ENCODE measurements at places on chromosomes 4 and X. TPM values are rescaled to one million over a fixed set of nuclear protein-coding genes. Genes with fewer than 3 reads are reported as not detected.

Gene NSG1
- total RNA-seq = 1.9 TPM

Gene BEND2
- total RNA-seq = not detected

Gene RAB39B
- total RNA-seq = 13.0 TPM

GRCh38 chr4:178387756-178388155 is 945.5 kb upstream of the AGA start:
- DNase-seq = no peak

DNA sequence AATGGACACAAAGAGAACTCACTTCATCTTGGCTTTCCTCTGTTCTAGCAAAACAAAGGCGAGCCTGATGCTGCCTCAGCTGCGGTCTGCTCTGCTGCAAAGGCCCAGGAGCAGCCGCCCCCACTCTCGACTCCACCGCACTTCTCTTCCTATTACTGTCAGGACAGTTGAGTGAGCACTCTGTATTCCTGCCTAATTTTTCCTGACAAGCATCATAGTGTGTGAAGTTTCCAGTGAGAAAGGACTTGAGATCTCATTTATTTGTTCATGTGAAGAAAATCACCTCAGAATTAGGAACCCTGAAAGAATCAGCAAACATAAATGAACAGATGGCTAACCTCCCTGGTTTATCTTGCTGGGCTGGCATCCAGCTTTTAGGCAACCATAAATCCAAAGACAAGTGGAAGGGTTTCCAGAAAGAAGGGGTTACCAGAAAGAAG is 15.6 kb downstream of the SCARB2 start:
- peak; percentile 49 for DNase-seq

DNA sequence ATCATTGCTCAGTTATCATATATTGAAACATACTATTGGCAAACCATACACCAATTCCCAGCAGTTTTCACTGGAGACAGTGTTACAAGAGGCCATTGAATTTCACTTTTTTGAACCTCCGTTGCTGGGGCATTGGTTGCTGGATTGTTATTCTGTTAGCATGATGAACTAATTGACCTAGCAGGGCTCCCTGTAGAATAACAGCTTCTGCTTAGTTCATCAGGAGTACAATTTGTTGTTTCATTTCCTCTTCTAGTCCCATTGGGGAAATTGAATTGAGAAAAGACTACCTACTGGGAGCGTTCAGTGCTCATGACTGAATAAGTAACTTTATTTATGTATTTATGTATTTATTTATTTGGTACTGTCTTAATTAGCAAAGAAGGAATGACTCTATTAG is 151.6 kb downstream of the SLIT2 start:
- DNase-seq = no peak

DNA sequence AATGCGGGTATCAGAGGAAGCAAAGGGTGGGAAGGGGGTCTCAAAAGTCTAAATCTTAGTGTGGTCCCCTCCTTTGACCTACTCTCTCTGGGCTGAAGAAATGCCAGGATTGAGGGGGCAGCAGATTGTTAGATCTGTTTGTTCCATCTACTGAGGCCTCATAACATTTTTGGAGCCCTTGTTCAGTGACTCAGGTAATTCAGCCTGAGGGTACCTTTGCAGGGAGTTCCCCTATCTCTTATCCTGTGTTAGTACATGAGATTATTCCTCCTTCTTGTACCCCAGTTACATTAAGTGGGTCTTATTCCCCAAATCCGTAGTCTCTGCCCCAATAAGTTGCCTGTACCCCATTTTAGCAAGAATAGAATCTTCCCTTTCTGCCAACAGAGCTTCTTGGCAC is 79.0 kb downstream of the RTL9 start:
- no peak for DNase-seq

DNA sequence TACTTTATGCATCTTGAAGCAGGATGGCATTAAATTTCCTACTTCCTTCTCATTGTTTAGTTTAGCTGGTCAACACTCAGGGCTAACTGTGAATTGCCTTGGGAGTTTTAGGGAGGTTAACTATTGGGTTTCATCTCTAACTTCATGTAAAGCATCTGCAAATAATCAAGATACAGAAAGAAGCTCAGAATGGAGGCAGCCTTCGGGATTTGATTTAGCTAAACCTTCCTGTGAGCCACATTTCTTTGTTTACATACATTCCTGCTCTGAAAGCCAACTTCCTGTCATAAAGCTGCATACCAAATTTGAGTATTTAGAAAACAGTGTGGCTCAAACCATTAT is 131.7 kb upstream of the PCDH18 start:
- DNase-seq = no peak

GRCh38 chr4:107799669-107800450 is 24.9 kb upstream of the SGMS2 start:
- DNase-seq = no peak

DNA sequence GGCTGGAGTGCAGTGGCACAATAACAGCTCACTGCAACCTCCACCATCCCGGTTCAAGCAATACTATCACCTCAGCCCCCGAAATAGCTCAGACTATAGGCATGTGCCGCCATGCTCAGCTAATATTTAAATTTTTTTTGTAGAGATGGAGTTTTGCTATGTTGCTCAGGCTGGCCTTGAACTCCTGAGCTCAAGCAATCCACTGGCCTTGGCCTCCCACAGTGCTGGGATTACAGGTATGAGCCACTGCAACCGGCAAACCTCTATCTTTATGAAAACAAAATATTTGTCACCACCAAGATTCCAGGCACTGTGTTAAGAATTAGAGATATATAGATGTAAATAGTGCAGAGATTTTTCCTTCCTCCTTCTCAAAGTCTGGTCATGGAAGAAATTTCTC is 232.5 kb downstream of the ANKRD50 start:
- DNase-seq = no peak

GRCh38 chrX:57453901-57454300 is 137.9 kb upstream of the ZXDB start:
- peak; percentile 10 for DNase-seq

GRCh38 chrX:42704454-42704853 is 73.5 kb downstream of the PPP1R2C start:
- DNase-seq = peak; percentile 6

- DNase-seq = no peak
Measured at GRCh38 chrX:116490104-116490503, 27.3 kb upstream of the CT83 start.

DNA sequence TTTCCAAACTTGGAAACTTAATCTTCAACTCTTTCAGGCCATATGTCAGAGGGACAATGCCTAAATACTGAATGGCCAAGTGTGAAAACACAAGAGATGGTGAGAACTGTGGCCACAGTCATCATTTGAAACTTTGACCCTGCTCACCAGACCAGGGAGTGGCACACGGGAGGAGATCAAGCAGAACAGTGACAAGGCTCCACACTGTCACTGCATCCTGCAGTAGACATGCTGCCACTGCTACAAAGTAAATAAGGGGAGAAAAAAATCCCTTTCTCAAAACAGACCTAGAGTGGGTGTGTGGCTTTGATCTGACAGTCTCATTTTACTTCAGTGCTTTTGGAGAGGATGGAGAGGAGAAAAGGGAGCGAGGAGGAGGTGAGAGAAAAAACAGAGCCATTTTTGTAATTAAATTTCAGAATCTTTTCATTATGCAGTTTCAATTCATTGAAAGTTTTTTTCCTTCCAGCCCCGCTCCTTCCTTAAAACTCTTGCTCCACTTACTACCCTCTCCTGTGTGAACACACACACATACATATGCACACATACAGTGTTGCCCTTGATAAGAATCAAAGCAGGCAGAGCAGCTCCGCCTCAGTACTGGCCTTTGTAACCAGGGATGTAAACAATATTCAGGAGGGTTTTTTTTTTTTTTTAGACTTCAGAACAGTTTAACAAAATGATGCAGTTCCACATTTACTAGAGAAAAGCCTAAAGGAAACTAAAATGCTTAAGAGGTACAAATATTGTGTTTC is 34.4 kb downstream of the NEXMIF start:
- DNase-seq = peak; percentile 10

- DNase-seq = no peak
Measured at GRCh38 chr4:100386270-100386669, 131.6 kb downstream of the EMCN start.

All from activated naive CD4-positive, alpha-beta T cell treated with anti-CD3 and anti-CD28 coated beads for 36 hours (primary cell).